Activated CD8-positive, alpha-beta memory T cell treated with anti-CD3 and anti-CD28 coated beads, Interleukin-2, amount 10 ng/mL, durations not matched to agents 7 days and 5 days (primary cell): ENCODE measurements at places on chromosomes 1 and 21. TPM values are rescaled to one million over a fixed set of nuclear protein-coding genes. Genes with fewer than 3 reads are reported as not detected.

Gene CYP4X1
- not detected for total RNA-seq

Gene CFHR2
- not detected for total RNA-seq

Gene EPHA8
- total RNA-seq, result not detected

Gene IGSF8
- total RNA-seq, result 35.0 TPM

Gene LRRN2
- not detected for total RNA-seq

Gene GRHL3
- 0.85 TPM for total RNA-seq

Gene WNT3A
- not detected for total RNA-seq

Gene CADM3
- not detected for total RNA-seq

Gene DCST1
- total RNA-seq, result not detected

Gene GLIS1
- total RNA-seq, result not detected

Gene DMRTA2
- total RNA-seq, result 0.12 TPM

Gene TP73
- total RNA-seq, result 2.1 TPM

Gene ZBTB8A
- total RNA-seq, result 0.23 TPM

Gene MIXL1
- not detected for total RNA-seq

Gene SH2D1B
- not detected for total RNA-seq

Gene PTGS2
- not detected for total RNA-seq

Gene DYNLT4
- total RNA-seq, result 1.3 TPM

Gene PGLYRP3
- not detected for total RNA-seq

Gene PLA2G5
- total RNA-seq, result not detected

Gene KRTAP13-2
- not detected for total RNA-seq

Gene LCE3D
- total RNA-seq, result not detected

Gene BRINP3
- not detected for total RNA-seq

Gene KCNN3
- total RNA-seq, result not detected

Gene PTGFR
- total RNA-seq, result not detected

Gene ERICH3
- total RNA-seq, result 0.23 TPM

Gene PERM1
- not detected for total RNA-seq

Gene AMY1A
- total RNA-seq, result not detected

Gene PIGR
- total RNA-seq, result 0.07 TPM

Gene KRTAP19-3
- not detected for total RNA-seq

Gene TRAF3IP3
- 406 TPM for total RNA-seq

Gene TMEM51
- not detected for total RNA-seq

Gene ATAD3B
- total RNA-seq, result 63.3 TPM

Gene SLAMF6
- total RNA-seq, result 28.8 TPM

Gene UQCRH
- total RNA-seq, result 302 TPM

Gene LYPD8
- not detected for total RNA-seq

Gene TMEM82
- not detected for total RNA-seq

Gene TMEM201
- 20.0 TPM for total RNA-seq

Gene KPRP
- total RNA-seq, result not detected

Gene OR2G6
- not detected for total RNA-seq

Gene AMY1C
- not detected for total RNA-seq

Gene BCL2L15
- 2.1 TPM for total RNA-seq

Gene ANKRD35
- 1.1 TPM for total RNA-seq

Gene COL18A1
- 5.2 TPM for total RNA-seq

Gene PLK3
- total RNA-seq, result 43.1 TPM

Gene SLC30A2
- total RNA-seq, result not detected

Gene RGS5
- total RNA-seq, result 3.1 TPM

Gene CFHR4
- not detected for total RNA-seq
